ENCODE measurements at places on chromosomes 16 and 17.

GRCh38 chr17:72465191-72466024 is 344.6 kb downstream of the SOX9 start:
- no peak for DNase-seq

GRCh38 chr17:3771140-3771539 is 29.8 kb downstream of the ITGAE start:
- no peak for DNase-seq

DNA sequence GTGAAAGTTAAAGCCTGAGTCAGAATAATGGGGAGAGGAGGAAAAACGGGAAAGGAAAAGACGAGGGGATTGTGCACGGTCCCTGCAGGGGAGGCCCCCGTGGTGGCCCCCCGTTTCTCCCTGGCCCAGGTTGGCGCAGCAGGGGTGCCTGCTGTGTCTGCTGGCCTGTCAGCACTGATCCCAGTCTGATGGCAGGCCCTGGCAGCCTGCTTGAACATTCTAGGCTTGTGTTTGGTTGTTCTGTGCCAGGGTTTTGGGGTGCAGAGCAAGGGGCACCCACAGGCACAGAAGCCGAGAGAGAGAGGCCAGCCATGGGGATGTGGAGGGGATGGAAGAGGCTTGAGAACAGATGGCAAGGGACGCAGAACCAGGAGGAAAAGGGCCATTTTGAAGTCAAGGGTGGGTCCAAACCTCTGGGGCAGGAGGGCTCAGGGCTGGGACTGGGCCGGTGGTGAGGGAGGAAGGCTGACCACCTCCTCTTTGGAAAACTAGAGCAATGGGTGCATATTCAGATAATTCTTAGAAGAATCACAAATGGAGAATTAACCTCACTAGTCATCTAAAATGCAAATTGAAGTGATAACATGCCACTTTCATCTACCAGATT is 35.9 kb downstream of the TBX4 start:
- DNase-seq: no peak

GRCh38 chr16:8631373-8631772 is 9.9 kb downstream of the METTL22 start:
- DNase-seq: no peak

DNA sequence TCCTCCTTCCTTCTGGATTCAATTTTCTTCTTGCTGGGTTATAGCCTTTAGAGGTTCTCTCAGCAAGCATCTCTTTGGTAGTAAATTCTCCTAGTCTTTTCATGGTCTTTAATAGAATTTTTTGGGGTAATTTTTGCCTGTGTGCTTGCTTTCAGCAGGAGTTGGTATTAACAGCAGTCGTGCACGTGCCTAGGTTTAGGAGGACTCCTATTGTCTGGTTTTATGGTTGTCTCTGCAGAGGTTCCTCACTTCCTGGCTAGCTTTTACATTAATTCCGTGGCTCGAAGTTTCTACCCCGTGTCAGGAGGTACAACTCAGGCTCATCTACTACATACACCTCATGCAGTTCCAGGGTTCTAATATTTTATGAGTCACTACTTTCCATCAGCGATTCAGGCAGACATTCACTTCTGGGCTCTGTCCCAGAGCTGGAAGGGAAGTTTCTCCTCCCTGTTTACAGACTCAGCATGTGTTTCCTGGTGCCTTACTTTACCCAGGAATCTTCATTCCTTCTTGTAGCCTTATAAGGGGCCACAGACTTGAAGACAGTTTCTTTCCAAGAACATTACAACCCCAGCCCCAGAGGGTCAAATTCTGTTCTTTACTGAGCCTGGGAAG is 643.6 kb downstream of the HS3ST4 start:
- no peak for DNase-seq

- no peak for DNase-seq
Observed at GRCh38 chr16:79597277-79598062, 3.1 kb downstream of the MAF start.

- no peak for DNase-seq
Observed at GRCh38 chr16:50859628-50860360, 117.9 kb downstream of the CYLD start.

DNA sequence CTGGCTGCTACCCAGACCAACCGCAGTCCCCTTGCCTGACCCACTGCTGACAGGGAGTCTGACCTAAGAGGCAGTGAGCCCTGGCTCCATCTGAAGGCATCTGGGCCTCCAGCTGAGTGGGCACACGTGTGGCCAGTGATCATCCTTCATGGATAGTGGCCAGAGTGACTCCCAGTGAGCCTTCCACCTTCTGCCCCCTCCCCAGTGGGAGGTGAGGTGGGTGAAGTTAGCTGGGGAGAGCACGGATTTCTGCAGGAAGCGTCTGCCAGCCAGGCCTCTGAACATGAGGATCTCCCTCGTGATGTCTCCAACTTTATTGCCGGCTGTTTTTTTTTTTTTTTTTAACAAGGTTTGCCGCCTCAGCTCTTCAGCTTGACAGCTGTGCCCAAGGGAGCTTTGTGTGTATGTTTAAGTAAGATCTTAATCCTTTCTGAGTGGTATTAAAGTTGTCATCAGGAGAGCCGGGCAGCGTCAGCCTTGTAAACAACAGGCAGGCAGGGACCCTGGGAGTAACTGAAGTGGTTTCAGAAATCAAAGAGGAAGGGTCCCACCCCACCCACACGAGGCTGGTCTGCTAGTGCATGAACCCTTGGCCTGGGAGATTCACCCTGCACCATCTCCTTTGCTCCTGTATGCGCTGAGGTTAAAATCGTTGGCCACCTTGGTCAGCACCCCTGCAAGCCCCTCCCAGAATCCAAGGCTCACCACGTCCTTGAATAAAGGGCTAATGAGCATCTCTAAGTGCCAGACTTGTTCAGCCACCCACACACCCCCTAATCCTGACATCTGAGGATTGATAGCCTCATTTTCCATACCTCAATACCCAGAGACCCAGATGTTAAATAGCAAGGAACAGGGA is 33.3 kb downstream of the RHBDL3 start:
- DNase-seq: no peak

GRCh38 chr16:86491640-86492023 is 18.7 kb upstream of the FOXF1 start:
- no peak for DNase-seq

DNA sequence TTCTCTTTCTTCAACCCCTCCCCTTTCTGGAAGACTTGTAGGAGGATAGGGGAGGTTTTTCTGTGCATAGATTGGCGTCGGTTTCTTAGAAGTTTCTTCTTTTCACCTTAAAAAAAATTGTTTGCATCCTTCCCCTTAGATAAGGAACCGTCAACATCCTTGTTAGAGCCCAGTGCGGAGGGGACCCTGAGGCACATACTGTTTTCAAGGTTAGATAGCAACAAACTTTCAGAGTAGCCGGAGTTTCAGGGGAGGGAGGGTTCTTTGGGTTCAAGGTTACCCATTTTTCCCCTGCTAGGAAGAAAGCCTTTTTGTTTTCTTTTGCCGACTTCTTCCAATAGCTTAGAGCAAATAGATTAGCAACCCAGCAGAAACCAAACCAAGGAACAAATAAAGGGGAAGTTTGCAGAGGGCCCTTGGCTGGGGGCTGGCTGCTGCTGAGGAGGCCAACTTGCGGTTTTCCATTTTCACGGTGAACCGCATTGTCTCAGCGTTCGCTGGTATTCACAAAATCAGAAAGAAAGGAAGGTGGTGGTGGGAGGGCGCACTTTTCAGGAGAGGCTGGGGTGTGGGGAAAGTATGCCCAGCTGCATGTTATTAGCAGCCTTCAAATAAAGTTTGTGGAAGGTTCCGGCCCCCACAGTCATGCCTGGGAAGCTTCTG is 28.8 kb downstream of the MSI2 start:
- peak; percentile 72 for DNase-seq

DNA sequence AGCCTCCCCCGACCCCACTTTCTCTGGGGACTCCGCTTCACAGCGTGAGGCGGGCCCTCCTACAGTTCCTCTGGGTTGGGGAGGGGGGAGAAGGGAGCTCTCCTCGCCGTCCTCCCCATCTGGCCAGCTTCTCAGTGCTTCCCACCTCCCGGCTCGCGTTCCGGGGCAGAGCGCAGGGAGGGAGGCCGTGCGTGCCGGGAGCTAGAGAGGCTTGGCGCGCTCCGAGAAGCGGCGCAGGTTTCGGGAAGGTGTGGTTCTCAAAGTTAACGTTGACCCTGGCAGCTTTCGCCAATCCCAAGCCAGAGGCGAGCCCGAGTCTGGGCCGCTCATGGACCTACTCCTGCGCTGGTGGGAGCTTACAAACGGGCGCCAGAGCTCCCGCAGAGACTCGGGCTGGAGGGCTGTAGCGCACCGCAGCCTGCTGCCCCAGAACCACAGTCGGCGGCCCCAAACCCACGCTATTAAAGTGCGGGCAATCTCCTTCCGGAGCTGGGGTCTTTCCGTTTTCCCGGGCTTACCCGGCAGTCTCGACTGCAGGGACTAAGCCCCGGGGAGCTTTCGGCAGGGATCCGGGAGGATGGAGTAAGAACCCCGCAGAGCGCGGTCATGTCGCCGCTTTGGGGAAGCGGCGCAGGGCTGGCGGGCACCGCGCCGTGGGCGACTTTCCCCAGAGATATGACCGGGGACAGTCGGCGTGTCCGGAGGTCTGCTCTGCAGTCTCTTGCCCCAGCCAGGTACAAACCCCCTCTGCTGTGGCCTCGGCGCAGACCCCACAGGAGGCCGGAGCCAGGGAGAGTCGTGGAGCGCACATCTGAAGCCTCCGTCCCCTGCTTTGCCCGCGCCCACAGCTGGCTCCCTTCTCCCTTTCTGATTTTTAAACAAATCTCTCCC is 787 bp downstream of the CDH11 start:
- no peak for DNase-seq

DNA sequence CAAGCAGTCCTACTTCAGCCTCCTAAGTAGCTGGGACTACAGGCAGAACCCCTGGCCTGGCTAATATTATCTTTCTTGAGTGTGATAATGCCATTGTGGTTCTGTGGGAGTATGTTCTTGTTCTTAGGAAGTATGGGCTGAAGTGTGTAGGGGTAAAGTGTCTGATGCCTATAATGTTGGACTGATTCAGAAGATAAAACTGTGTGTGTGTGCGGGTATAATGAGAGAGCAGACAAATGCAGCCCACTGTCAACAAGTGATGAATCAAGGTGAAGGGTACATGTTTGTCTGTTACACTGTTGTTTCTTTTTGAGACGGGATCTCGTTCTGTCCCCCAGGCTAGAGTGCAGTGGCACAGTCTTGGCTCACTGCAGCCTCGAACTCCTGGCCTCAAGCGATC is 127.5 kb downstream of the CLEC16A start:
- no peak for DNase-seq

GRCh38 chr17:70288540-70289290 is 119.4 kb downstream of the KCNJ2 start:
- no peak for DNase-seq

- no peak for DNase-seq
Observed at GRCh38 chr17:18278867-18279266, 18.4 kb downstream of the MIEF2 start.

- DNase-seq: no peak
Observed at GRCh38 chr17:32486111-32486700, 587 bp upstream of the CDK5R1 start.

- no peak for DNase-seq
Observed at GRCh38 chr16:78761427-78761826, 662.0 kb downstream of the WWOX start.

GRCh38 chr16:69111876-69112230 is 6.4 kb downstream of the HAS3 start:
- DNase-seq: no peak

GRCh38 chr17:68701046-68701445 is 99.9 kb upstream of the FAM20A start:
- DNase-seq: no peak

- DNase-seq: no peak
Observed at GRCh38 chr17:2033153-2033552, 3.2 kb downstream of the DPH1 start.

GRCh38 chr17:78611607-78612006 is 34.4 kb upstream of the DNAH17 start:
- no peak for DNase-seq

DNA sequence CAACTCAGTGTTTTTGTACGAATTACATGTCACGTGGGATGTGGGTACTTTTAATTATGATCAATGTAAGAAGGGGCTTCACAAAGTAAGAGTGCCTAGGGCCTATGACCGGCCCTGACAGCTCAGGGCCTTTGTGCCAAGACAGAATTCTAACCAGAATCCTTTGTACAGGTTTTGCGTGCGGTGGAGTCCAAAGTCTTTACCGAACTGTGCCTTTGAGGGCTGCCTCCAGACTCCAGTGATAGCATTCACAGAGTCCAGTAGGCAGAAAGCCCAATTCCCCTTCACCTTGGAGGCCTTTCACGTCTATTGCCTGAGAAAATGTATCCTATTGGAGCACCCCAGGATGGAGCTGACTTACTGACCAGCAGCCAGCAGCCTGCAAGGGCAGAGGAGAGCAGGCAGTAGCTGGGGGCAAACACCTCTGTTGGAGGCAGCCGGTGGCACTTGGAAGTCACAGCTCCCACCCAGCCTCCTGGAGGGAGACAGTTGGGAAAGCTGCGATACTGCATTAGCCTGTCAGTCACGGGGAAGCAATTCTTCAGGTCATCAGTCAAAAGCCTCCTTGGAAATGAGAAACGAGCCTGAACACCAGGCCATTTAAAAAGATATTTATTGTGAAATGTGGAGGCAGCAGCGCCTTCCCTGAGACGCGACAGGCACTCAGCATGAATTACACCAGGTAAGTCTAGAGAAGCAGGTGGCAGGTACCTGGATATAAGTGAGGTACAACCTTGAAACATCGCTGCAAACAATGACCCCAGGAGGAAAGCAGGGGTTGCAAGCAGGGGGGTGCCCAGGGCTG is 98.1 kb upstream of the CDYL2 start:
- no peak for DNase-seq

- DNase-seq: no peak
Observed at GRCh38 chr17:16926061-16926511, 45.8 kb downstream of the TNFRSF13B start.

DNA sequence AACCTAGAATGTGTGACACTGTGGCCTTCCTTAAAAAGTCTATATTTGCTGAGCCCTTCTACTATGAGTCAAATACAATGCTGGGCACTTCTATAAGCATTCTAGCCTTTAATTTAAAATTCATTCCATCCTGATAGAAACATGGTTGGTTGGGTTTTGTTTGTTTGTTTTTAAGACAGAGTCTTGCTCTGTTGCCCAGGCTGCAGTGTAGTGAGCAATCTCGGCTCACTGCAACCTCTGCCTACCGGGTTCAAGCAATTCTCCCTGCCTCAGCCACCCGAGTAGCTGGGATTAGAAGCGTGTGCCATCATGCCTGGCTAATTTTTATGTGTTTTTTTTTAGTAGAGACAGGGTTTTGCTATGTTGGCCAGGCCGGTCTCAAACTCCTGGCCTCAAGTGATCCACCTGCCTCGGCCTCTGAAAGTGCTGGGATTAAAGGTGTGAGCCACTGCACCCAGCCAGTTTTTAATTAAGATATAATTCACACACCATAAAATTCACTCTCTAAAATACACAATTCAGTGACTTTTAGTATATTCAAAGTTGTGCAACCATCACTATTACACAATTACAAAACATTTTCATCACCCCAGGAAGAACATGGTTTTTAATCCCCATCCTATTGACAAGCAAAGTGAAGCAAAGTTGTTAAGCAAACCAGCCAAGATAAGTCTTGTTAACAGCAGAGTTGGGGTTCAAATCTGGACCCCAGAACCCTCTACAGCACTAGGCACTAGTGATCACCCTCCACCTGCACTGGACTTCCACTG is 42.8 kb downstream of the CMTM4 start:
- DNase-seq: no peak

- DNase-seq: no peak
Observed at GRCh38 chr17:60534613-60535157, 8.6 kb upstream of the APPBP2 start.

Measured in bone marrow (tissue), 2 donors.